Islet precursor cell (in vitro differentiated cells): ENCODE measurements at places on chromosomes 2 and 18.

DNA sequence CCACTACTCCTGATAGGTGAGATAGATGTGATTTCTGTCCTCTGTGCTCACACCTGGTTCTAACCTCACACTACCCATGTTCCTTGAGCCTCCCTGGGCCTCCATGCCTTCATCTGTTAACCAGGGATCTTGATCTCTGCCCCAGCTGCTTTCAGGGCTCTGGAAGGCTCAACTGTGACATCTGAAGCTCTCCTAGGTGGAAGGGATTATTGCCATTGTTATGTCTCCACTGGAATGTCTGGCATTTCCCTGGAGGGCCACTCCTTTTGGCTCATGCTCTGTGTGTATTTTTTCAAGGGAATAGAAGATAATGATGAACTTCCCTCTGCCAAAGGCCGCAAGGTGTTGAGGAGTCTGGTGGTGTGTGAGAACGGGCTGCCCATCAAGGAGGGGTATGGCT, 41.2 kb downstream of the PCARE start:
- DNase-seq = peak; percentile 85

GRCh38 chr2:170292415-170292814, 114.5 kb downstream of the MYO3B start:
- DNase-seq = no peak

DNA sequence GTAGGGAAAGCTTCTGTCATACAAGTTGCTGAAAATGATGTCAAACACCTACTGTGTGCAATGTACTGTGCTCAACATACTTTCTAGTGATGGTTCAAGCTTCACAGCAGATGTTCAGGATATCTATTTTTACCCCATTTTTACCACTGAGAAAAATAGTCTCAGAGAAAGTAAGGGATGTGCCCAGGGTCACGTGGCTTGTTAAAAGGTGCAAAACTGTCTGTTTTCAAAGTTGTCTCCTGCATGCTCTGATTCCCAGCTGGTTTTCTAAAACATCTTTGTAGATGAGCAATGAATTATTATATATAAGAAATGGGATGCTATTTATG, 145.5 kb upstream of the LHCGR start:
- DNase-seq = no peak

DNA sequence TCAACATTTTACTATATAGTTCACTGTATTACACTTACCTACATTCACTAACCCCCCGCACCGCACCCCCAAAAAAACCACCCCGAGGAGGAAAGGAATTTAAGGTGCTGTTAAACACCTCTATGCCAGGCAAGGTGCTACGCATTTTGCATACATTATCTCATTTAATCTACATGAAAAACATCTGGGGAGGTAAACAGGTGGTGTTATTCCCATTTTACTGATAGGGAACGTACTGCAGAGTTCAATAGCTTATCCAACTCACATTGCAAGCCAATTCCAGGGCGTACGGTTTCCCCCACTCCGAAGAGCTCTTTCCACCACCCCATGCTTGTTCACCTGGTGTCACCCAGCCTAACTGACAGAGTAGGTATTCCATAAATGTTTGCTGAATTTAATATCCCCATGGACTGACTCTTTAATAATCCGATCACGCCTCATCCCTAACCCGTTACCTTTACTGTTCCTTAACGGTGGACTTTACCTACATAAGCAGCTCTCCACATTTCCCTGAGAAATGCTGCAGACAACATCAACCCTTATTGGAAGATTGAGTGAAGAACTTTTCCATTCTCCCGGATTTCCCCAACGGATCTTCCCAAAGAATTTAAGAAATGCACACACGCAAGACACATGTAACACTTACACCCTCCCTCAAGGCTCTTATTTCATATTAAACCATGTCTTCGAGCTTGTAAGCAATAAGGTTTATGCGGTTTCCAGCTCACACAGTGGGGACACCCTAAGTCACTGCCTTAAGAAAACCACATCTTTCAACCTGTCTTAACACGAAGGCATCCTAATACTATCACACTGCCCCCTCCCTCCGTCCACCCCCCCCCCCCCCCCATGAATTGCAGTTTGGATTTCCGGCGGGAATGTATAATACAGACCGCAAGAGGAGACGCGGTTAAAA, 1.2 kb downstream of the RAPH1 start:
- no peak for DNase-seq

GRCh38 chr2:23628926-23629771, 244.2 kb downstream of the KLHL29 start:
- DNase-seq = no peak
